Fibroblast of skin of abdomen (primary cell): ENCODE measurements at places on chromosomes 16 and 17.

GRCh38 chr16:11632455-11632939, 35.8 kb upstream of the SNN start:
- peak; percentile 78 for DNase-seq

- no peak for DNase-seq
Measured at GRCh38 chr17:1961189-1961588, 63.9 kb downstream of the RTN4RL1 start.

DNA sequence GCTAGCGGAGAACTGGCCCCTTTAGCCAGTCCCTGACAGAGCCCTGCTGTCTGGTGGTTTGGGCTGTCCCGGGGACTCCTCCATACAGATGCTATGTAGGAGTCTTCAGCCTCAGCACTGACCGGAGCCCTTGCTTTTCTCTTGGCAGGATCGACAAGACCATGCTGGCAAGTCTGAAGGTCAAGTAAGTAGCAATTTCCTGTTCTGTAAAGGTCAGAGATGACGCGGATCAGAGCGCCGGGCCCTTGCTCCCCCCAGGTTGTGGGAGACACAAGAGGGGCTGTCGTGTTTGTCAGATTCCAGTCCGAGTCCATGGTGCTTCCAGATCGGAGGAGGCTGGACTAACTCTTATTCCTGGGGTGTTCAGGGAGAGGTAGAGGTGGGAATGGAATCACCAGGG, 4.1 kb downstream of the RAP1GAP2 start:
- DNase-seq = no peak

DNA sequence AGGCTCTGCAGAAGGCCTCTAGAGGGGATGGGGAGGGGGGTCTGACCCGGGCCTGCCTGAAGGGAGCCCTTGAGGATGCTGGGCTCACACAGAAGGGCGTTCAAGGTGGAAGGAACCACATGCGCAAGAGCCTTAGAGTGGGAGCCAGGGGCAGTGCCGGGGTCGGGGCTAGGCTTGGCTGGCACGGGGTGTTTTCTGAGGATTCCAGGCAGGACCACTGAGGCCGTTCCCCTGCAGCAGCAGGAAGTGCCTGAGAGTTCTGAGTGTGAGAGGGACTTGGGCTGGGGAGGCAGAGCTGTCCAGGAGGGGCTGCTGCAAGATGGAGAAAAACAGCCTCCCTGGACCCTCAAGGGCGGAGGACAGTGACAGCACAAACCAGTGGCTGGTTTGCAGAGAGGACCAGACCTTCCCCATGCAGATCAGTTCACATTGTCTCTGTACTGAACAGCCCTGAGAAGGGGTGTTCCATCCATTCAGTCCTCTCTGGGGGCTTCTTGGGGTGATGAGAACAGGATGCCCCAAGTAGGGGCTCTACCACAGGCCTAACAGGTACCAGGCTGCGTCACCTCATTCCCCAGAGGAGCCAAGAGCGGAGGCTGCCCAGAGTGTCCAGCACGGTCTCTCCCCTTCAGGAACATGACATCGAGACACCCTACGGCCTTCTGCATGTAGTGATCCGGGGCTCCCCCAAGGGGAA, 3.4 kb downstream of the NDRG4 start:
- DNase-seq = no peak

GRCh38 chr17:63463771-63464170, 13.1 kb upstream of the ACE start:
- DNase-seq = no peak

- no peak for DNase-seq
Measured at GRCh38 chr16:4515611-4516233, 22.9 kb downstream of the CDIP1 start.

DNA sequence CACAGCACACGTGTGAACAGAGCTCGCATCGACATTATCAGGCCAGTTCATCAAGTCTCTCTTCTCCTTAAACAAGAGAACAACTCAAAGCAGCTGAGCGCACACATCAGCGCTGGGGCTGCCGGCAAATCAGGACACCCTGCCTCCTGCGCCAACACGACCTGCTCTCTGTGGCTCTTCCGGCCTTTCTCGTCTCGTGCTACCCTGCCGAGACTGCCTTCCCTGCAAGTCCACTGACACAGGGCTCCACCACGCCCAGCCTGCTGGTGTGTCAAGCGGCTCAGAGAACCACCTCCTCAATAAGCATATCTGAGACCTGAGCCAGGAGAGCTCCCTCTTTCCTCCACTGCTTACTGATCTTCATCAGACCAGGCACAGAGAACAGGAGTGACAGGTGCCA, 96.9 kb downstream of the ZNF778 start:
- no peak for DNase-seq

DNA sequence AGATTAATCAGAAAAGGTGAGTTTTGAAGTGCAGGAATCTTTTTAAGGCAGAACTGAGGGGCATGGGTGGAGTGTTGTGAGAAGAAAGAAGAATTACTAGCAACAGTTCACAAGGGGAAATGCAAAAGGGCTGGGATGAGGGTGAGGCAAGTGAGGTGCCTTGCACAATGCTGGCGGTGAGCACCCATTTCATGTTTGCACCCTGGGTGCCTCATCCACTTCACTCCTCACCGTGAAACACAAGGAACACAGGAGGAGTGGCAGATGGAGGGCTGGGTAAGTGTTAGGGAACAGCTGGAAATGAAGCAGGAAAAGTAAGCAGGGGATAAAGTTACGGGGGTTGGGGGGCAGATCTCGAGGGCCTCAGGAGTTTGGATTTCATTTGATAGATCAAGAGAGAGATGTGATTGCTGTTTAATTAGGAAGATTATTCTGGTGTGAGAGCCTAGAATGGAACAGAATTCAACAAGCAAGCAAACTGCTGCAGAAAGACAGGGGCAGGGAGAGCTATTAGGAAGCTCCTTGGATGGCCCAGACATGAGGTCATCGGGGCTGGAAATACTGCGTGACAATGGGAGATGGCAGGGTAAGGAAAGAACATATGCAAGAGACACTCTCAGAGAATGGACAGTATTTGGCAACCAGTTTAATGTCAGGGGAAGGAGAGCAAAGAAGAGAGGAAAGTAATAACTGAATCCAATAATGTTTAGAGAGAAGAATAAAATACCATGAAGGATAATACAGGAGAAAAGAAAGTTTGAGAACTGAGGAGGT, 8.3 kb upstream of the HEATR6 start:
- DNase-seq = peak; percentile 69

DNA sequence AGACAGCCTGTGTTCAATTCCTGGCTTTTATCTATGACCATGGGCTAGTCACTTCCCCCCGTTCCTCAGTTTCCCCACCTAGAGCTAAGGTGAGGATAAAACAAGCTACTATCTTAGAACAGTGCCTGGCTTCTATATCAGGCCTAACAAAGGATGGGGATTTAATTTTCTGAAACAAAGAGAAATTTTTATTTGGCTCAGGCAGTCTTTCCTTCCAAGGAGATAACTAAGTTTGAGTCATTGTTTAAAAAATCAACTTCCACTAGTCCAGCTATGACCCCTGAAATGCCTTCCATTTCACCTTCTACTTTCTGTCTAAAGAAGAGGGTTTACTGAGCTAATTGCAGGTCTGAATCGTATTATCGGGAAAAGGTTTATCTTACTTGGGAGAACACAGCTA, 99.0 kb downstream of the CMIP start:
- DNase-seq = no peak

DNA sequence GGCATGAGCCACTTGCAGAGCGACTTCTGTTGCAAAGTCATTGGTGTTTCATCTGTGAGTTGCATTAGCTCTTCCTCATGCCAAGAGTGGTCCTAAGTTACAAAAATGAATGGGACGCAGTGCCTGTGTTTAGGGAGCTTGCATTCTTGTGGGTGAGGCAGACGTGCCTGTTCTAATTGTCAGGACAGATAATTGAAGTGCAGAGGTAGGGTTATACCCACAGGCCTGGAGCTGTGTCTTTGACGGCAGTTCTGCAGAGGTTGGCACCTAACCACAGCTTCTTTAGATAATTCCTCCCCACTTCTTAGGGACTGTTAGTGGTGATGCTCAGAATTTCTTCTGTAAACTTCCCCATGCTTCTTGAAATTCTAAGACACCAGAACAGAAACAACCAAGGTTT, 307.1 kb downstream of the SNX29 start:
- no peak for DNase-seq

- no peak for DNase-seq
Measured at GRCh38 chr16:55398762-55399161, 74.8 kb downstream of the IRX6 start.

DNA sequence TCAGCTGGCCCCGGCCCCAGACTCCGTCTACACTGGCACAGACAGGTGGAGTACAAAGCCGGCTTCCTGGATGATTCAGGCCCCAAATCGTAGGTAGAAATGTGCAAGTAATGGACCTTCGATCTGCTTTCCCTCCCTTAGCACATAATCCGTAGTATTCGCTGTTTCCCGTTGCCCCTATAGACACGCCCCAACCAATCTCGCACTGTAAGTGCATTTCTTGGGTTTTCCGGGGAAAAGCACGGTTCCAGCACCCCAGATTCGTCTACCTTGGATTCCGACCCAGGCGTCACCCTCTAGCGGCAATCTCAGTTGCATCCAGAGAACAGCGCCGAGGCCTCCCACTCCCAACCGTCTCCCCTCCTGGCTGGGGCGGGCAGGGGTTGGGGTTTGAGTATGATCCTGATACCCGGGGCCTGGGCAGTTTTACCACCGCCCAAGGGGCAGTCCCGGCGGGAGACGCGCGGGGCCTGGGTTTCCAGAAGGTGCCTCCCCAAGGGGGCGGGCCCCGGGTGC, 12.1 kb upstream of the FOXF1 start:
- no peak for DNase-seq

GRCh38 chr16:2663553-2664546, 18.5 kb upstream of the KCTD5 start:
- peak; percentile 82 for DNase-seq

GRCh38 chr17:61002316-61002736, 324.7 kb downstream of the BCAS3 start:
- DNase-seq = peak; percentile 51

- DNase-seq = no peak
Measured at GRCh38 chr17:8747742-8748141, 3.1 kb upstream of the CCDC42 start.

GRCh38 chr16:23174622-23175021, 7.9 kb upstream of the SCNN1G start:
- peak; percentile 5 for DNase-seq

- DNase-seq = no peak
Measured at GRCh38 chr17:74742153-74742515, 5.1 kb downstream of the RAB37 start.

GRCh38 chr16:79190542-79190941, 410.0 kb downstream of the MAF start:
- DNase-seq = no peak

- no peak for DNase-seq
Measured at GRCh38 chr17:80725517-80725916, 180.9 kb downstream of the RPTOR start.
